Caco-2 (cell line): ENCODE measurements at places on chromosomes 5 and 9. TPM values are rescaled to one million over a fixed set of nuclear protein-coding genes. Genes with fewer than 3 reads are reported as not detected.

- H3K27me3 ChIP-seq, result no peaks in the 10 kb centered on the region
- H3K36me3 ChIP-seq, result no peaks in the 10 kb centered on the region; the same call in 1 of the 2 replicates
- no peak overlapping the region for H3K4me3 ChIP-seq
- no peak overlapping the region for H3K27ac ChIP-seq
- no peaks in the 10 kb centered on the region for H3K4me1 ChIP-seq
These were observed 136.5 kb downstream of the CDK5RAP2 start for GRCh38 chr9:120443489-120443888.

Gene MARVELD2
- total RNA-seq, result 47.2 and 50.3 TPM in 2 replicates

DNA sequence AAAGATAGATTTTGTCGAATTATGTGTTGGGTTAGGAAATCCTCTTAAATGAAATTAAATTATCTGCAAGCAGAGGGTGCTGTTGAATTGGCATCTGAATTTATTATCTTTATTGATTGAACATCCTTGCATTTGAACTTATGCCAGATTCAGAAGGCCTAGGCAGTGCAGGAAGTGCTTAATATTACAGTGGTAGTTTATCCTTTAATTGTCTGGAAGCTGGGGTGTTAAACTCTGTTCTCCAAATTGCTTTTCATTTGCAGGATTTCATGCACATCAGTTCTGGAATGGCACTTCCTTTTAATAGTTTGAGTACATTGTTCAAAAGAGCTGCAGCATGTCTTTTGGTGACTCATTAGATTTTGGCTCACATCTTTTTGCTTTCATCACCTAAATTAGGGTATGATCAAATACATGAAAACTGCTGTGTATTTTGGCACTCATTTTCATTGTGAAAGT, 186.3 kb downstream of the KDM4C start:
- H3K36me3 ChIP-seq, result no peaks in the 10 kb centered on the region
- no peak overlapping the region for H3K27ac ChIP-seq
- no peaks in the 10 kb centered on the region for H3K27me3 ChIP-seq
- no peak overlapping the region for H3K4me3 ChIP-seq
- no peaks in the 10 kb centered on the region for H3K4me1 ChIP-seq

GRCh38 chr9:125758986-125759763, 12.0 kb downstream of the PBX3 start:
- no peak overlapping the region for H3K4me3 ChIP-seq
- no peak for DNase-seq
- H3K36me3 ChIP-seq, result no peaks in the 10 kb centered on the region
- H3K4me1 ChIP-seq, result peaks cover 9% of the 10 kb centered on the region; the same call in 1 of the 2 replicates
- H3K27ac ChIP-seq, result no peak overlapping the region
